Activated B cell treated with CpG ODN at 0.5 μM for 24 hours (primary cell): ENCODE measurements at places on chromosomes 6 and 20. TPM values are rescaled to one million over a fixed set of nuclear protein-coding genes. Genes with fewer than 3 reads are reported as not detected.

Gene POLR1H
- 44.1 and 50.5 TPM in 2 replicates for total RNA-seq

Gene HUS1B
- 1.3 and 2.7 TPM in 2 replicates for total RNA-seq

Gene SDCBP2
- total RNA-seq: 0.51 and 1.2 TPM in 2 replicates

Gene ACSS2
- 8.4 and 11.3 TPM in 2 replicates for total RNA-seq

Gene HLA-DRB5
- 196 and 199 TPM in 2 replicates for total RNA-seq

Gene LGSN
- 0.11 TPM in 1 of 2 replicates, not detected in the other for total RNA-seq

Gene KHDC1L
- not detected in 2 replicates for total RNA-seq

Gene ECT2L
- not detected in 2 replicates for total RNA-seq

Gene C6orf141
- total RNA-seq: not detected in 2 replicates

Gene HMGN3
- total RNA-seq: 29.9 and 30.9 TPM in 2 replicates

Gene PRDM1
- total RNA-seq: 16.3 and 16.4 TPM in 2 replicates

Gene MRAP2
- not detected in 2 replicates for total RNA-seq

Gene CST4
- total RNA-seq: not detected in 2 replicates

Gene HCK
- 183 TPM in 2 replicates for total RNA-seq

Gene CDH26
- total RNA-seq: 1.4 and 1.6 TPM in 2 replicates

Gene BHLHE23
- not detected in 2 replicates for total RNA-seq

Gene KCNK16
- not detected in 2 replicates for total RNA-seq

Gene SLCO4A1
- total RNA-seq: 27.8 and 38.9 TPM in 2 replicates

Gene CABLES2
- 6.6 and 7.0 TPM in 2 replicates for total RNA-seq

Gene MMUT
- 9.3 and 11.0 TPM in 2 replicates for total RNA-seq

Gene CST7
- total RNA-seq: 0.86 and 1.0 TPM in 2 replicates

Gene CASS4
- total RNA-seq: 0.29 and 0.51 TPM in 2 replicates

Gene SLC13A3
- 0.47 TPM in 1 of 2 replicates, not detected in the other for total RNA-seq

Gene TP53TG5
- total RNA-seq: not detected in 2 replicates

Gene LRRN4
- not detected in 2 replicates for total RNA-seq

Gene ARFGEF3
- total RNA-seq: 0.02 TPM in 2 replicates

Gene PPIL6
- 0.73 and 0.91 TPM in 2 replicates for total RNA-seq

Gene CCDC28A
- 14.0 and 14.6 TPM in 2 replicates for total RNA-seq

Gene HLA-DQB2
- total RNA-seq: 95.7 and 107 TPM in 2 replicates

Gene C6orf132
- not detected in 2 replicates for total RNA-seq

Gene BTNL2
- total RNA-seq: not detected in 2 replicates

Gene RFX6
- total RNA-seq: not detected in 2 replicates

Gene TMEM30A
- 36.8 and 38.7 TPM in 2 replicates for total RNA-seq

Gene THBD
- not detected in 2 replicates for total RNA-seq

Gene KIF6
- total RNA-seq: not detected in 2 replicates

Gene CD93
- not detected in 2 replicates for total RNA-seq

Gene SIRPB1
- 1.1 and 1.4 TPM in 2 replicates for total RNA-seq

Gene DZANK1
- total RNA-seq: 5.3 and 6.0 TPM in 2 replicates

Gene HRH3
- not detected in 2 replicates for total RNA-seq

Gene TCF19
- 17.3 TPM in 2 replicates for total RNA-seq

Gene AGPAT4
- 2.8 and 4.7 TPM in 2 replicates for total RNA-seq

Gene OOEP
- total RNA-seq: 0.22 TPM in 1 of 2 replicates, not detected in the other

Gene SYNJ2
- total RNA-seq: 20.7 and 25.0 TPM in 2 replicates

Gene ID4
- not detected in 2 replicates for total RNA-seq

Gene ULBP1
- 1.9 and 2.2 TPM in 2 replicates for total RNA-seq

Gene MLN
- total RNA-seq: not detected in 2 replicates

Gene RAB32
- not detected in 2 replicates for total RNA-seq

Gene ENPP4
- total RNA-seq: 13.0 and 13.6 TPM in 2 replicates

Gene HLA-DMB
- 341 and 365 TPM in 2 replicates for total RNA-seq

Gene ROS1
- total RNA-seq: not detected in 2 replicates

Gene THEMIS
- total RNA-seq: not detected in 2 replicates

Gene ANGPT4
- total RNA-seq: not detected in 2 replicates

Gene ULBP2
- total RNA-seq: 0.29 and 0.37 TPM in 2 replicates

Gene MLIP
- not detected in 2 replicates for total RNA-seq

Gene PRL
- not detected in 2 replicates for total RNA-seq

Gene TUBE1
- 24.1 and 28.0 TPM in 2 replicates for total RNA-seq

Gene IRF4
- 417 and 426 TPM in 2 replicates for total RNA-seq

Gene OTOR
- not detected in 2 replicates for total RNA-seq

Gene TRIM40
- total RNA-seq: not detected in 2 replicates

Gene FIG4
- 19.8 and 21.8 TPM in 2 replicates for total RNA-seq
